ENCODE measurements at places on chromosomes 7 and 10.
A peak's percentile ranks its signal among the peaks of the same experiment; 100 is the strongest.

GRCh38 chr7:130369110-130369711, 11.1 kb upstream of the CPA1 start:
- peak; percentile 37 for DNase-seq

GRCh38 chr7:114426382-114426781, 11.8 kb downstream of the FOXP2 start:
- DNase-seq = peak; percentile 90

DNA sequence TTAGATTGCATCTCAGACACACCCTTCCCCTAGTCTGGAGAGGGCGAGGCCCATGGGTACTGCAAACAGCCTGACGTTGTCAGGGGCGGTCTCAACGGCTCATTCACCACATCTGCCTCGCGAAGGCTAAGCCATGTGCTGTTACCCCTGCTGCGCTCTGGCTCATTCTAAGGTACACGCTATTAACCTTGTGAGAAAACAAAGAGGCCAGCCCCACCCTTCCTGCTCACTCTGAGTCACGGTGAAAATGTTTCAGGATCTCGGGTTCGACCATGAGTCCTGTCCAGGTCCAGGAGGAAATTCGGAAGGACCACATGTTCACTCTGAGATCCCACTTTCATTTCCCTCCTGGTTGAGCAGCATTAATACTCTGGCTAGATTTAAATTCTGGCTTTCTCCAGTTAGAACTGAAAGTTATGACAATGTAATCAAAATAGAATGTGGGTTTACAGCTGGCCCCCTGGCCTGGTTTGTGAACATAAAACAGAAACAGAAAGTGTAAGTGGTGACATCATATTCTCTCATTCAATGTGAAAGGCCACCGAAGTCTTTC, 55.2 kb downstream of the EGFR start:
- peak; percentile 81 for DNase-seq

GRCh38 chr10:89283936-89284475, 17.8 kb upstream of the IFIT2 start:
- DNase-seq = peak; percentile 35

GRCh38 chr10:46542567-46543465, 13.6 kb downstream of the GPRIN2 start:
- DNase-seq = no peak

DNA sequence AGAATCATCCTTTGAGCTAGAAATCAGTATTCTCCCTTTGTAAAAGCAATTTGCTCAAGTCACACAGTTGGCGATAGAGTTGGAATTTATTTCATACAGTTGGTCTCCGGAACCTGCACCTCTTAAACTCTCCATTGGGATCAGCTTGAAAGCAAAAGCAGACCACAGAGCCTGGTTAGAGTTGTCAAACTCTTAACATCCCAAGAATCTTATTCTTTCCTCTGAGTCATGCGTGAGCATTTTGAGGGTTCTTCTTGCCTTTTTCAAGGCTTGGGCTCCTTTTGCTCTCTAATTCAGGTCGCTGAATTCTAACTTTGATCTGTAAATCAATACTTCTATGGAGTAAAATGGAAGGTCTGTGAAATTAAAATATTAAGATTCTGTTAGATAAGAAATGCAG, 19.6 kb upstream of the SCIN start:
- no peak for DNase-seq

DNA sequence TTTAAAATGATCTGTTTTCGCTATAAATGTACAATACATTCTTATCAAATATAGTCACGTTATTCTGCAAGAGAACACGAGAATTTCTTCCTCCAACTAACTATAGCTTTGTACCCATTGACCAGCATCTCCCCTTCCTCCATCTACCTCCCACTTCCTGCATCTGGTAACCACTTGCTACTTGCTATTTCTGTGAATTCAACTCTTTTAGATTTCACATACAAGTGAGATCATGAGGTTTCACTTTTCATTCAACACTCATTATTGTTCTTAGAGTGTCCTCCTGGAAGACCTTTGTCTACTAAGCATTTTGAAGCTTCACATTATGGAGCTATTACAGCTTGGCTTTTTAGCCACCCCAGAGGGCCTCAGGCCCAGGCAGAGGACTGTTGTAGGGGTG, 741.3 kb upstream of the FZD8 start:
- DNase-seq = no peak
